NCI-H345 (cell line): ENCODE measurements at places on chromosomes 5 and 9.

- no peak for DNase-seq
These were observed 18.6 kb downstream of the CD74 start for GRCh38 chr5:150394131-150394530.

DNA sequence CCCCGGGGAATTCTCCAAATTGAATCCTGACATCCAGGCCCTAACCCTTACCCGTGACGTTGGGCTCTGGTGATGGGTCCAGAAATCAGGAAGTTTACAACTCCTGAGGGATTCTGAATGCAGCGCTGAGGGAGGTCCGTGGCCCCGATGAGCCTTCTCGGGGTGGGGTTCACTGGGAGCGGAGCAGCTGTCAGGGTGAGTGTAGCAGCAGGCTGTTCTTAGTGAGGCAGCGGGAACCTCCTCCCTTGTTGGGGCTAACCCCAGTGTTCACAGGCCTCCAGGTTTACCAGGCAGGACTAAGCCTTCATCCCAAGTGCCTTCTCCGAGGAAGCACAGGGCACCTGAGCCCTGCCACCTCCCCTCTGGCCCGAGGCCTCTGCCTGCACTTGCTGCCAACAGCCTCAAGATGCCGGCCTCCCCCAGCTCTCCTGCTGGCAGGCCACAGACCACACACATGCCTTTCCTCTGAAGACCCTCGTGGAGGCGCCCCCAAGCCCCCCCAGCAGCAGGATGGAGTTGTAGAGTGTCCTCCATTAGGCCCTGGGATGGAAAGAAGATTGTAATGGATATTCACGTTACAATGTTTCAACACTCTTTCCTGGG is 7.3 kb upstream of the ADAMTS16 start:
- no peak for DNase-seq

DNA sequence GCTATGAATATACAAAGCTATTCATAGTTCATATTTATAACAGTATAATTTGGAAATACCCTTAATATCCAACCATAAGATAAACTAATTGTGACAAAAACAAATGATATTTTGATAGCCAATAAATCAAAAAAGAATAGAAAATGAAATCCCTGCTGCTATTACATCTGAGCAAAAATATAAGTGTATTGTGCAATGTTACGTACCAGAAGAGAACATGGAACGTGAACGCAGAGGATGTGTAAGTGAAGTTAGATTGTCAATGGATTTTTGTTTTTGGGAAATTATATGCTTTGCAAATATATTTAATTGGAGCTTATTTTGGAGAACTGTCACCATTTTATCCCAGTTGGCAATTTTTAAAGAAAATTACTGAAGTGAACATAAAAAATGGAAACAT is 15.4 kb downstream of the GCNT1 start:
- no peak for DNase-seq

DNA sequence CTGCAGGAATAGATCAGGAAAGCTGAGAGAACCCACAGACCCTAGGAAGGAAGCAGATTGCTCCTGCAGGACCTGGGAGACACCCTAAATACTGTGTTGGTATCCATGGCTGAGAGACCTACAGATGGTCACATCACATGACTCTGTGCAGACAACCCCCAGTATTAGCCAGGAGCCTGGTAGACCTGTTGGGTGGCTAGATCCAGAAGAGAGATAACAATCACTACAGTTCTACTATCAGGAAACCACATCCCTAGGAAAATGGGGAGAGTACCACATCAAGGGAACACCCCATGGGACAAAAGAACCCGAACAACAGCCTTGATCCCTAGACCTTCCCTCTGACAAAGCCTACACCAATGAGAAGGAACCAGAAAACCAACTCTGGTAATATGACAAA is 24.2 kb upstream of the MELK start:
- DNase-seq = no peak
